ENCODE measurements at places on chromosomes 5 and 9.

DNA sequence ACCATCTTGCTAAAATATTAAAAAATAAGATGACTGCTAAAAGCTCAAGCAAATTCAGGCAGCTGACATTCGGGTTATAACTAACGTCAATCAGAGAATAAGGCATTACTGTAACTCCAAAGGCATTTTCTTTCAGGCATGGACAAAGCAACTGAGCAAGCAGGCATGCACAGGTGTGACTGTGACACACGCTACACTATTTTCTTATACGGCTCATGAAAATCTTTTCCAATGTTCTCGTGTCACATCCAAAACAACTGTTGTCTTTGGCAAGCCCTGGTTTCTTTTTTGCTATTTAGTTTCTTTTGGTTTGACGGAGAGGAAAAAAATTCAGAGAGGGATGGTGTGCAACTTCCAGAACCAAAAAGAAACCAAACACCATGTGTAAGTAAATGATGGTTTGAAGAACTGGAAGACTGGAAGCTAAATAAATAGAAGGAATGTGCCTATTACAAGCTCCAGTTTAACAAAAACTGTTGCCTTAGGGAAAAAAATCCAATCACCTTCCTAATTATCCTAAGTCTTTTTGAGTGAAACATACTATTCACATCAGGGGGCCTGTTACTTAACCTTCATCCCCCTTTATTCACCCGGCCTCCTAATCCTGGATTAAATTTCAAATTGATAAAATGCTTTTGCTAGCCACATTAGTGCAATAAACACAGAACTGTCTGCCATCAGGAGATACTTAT, 277.6 kb downstream of the PSAT1 start:
- no peak for DNase-seq

- no peak for DNase-seq
Measured at GRCh38 chr9:2818804-2819121, 25.1 kb downstream of the PUM3 start.

DNA sequence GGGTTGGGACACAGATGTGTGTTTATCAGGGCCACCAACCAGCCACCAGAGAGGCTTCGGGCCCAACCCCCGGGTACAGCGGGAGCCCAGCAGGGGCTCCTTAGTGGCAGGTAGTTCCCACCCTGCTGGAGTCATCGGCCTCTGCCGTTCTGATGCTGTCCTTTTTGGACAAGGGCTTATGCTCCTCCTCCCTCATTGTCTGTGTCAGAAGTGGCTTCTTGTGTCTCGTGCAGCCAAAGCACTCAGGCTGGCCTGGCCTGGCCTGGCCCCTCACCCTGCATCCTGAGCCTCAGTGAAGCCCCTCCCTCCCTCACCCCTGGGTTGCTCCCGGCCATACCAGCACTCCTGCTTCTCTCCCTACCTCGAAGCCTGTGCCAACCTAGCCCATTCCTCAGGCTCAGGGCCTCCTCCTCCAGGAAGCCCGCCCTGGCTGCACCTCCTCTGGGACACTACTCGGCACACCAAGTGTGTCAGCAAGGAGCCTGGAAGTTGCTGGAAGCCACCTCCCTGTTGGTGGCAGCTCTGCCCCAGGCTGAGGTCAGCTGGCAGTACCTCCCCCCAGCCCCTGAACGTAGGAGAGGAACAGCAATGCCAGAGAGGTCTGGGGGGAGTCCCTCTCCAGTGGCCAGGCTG, 4.1 kb upstream of the UBAC1 start:
- no peak for DNase-seq

- no peak for DNase-seq
Measured at GRCh38 chr9:6641961-6642360, 3.6 kb downstream of the GLDC start.

GRCh38 chr5:178136990-178137389, 6.2 kb downstream of the RMND5B start:
- no peak for DNase-seq

GRCh38 chr5:43232943-43233833, 41.2 kb downstream of the NIM1K start:
- no peak for DNase-seq

- no peak for DNase-seq
Measured at GRCh38 chr5:154526231-154527226, 48.5 kb upstream of the HAND1 start.

- peak; percentile 44 for DNase-seq
Measured at GRCh38 chr9:92808726-92809451, 44.3 kb upstream of the BICD2 start.

DNA sequence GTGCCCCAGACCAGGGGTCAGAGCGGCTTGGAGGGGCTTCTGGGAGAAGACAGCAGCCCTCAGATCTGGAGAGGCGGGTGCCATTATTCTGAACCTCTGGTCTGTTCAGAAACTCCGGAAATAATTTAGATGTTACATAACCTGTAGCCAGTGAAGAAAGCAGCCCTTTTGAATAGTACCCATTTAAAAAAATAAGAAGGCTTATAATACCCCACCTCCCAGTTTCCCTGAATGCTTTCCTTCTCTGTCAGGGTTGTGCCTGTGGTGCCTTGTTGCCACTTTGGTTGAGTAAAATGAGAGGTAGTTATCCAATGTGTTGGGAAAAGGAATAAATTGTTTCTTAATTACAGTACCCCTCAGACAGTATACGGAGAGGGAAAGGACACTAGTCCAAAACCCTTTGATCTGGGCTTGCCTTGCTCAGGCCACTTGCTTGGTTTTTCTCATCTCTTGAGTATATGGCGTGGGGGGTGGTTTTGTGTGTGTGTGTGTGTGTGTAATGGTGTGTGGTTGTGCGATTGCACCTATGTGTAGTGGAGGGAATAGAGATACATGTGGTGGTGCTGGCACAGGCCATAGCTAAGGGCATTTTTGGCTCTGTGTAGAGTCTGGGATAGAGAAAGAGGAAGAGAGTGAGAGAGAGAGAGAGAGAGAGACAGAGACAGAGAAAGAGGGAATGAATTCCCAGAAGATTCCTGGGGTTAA, 59.1 kb upstream of the TLR4 start:
- peak; percentile 11 for DNase-seq

- DNase-seq = no peak
Measured at GRCh38 chr5:73030995-73031394, 75.2 kb downstream of the FCHO2 start.

DNA sequence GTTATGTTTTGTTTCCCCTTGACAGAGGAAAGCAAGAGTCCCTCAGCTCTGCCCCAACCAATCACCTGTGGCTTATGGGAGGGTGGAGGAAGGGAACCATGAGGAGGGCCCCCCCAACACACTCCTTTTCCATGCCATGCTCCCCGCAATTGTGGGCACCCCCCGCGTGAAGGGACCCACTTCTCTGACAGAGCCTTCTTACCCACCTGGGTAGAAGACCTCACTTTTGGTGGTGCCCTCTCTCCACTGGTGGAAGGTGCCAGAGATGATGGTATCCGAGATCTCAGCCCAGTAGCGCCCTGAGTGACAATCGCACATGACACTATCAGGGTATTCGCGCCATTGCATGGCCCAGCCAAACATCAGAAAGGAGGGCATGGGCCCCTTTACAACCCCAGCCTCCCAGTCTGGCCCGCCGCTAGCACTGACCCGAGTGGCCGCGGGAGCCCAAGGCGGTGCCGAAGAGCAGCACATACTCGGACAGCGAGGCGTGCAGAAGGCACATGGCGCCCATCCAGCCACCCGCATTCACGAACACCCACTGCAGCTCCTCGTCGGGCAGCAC, 714 bp downstream of the SIGMAR1 start:
- peak; percentile 26 for DNase-seq

- DNase-seq = no peak
Measured at GRCh38 chr9:112655668-112656067, 62.2 kb downstream of the INIP start.

DNA sequence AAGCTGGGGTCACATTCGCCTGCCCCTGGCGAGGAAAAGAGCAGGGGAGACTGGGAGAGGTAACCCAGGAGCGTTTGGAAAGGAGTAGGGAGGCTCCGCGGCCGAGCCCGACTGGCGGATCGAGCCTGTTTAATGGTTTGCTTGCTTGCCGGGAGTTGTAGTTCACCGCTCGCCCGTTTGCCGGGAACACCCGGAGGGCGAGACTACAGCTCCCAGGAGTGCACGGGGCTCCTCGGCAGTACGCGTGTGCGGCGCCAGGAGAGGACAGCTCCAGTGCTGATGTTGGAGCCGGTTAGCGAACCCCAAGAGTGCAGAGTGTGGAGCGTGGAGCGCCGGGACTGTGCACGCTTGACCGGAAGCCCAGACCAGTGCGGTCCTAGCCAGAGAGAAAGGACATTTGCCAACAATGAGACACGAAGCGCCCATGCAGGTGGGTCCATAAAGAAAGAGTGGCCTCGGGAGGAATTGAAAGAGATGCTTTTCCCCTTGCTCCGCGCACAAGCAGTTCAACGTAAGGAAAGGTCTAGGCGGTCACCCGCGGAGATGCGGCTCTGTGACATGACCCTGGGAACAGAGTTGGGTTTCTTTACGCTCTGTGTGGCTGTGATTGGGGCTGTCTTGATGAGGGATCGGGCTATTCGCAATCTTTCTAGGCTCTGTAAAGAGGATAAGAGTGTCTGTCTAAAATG, at the start of gene RAB3C:
Gene RAB3C, plus strand, starts transcription at position 273 of the 689 bp plus-strand sequence. Its CDS starts 134 bp downstream, at position 407.
- peak; percentile 88 for DNase-seq

DNA sequence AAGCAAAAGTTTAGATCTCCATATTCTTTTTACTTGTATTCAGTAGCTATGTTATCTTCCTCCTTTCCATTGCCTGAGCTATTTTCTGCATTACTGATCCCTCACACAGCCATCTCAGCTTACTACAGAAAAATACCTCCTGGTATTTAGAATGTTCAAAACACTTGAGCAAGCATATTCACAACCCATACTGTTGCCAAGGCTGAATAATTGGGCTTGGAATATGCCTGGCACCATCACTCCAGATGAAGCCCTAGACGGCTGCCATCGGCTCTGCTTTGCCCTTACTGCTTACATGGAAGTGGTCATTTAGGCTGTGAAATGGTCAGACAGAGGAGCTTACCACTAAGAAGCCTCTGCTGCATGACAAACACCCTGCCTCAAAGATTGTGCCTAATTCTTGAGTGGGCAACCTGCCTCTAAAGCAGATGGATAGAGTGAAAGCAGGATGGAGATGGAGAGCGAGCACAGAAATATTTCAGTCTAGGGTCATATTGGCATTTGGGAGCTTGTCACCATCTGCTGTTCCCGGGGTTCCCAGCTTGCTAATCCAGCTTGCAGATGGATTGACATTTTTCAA, 92.5 kb upstream of the TAS2R1 start:
- no peak for DNase-seq

GRCh38 chr5:9329125-9329524, 216.8 kb downstream of the SEMA5A start:
- DNase-seq = no peak

- DNase-seq = no peak
Measured at GRCh38 chr9:116935149-116935897, 248.2 kb downstream of the TRIM32 start.

DNA sequence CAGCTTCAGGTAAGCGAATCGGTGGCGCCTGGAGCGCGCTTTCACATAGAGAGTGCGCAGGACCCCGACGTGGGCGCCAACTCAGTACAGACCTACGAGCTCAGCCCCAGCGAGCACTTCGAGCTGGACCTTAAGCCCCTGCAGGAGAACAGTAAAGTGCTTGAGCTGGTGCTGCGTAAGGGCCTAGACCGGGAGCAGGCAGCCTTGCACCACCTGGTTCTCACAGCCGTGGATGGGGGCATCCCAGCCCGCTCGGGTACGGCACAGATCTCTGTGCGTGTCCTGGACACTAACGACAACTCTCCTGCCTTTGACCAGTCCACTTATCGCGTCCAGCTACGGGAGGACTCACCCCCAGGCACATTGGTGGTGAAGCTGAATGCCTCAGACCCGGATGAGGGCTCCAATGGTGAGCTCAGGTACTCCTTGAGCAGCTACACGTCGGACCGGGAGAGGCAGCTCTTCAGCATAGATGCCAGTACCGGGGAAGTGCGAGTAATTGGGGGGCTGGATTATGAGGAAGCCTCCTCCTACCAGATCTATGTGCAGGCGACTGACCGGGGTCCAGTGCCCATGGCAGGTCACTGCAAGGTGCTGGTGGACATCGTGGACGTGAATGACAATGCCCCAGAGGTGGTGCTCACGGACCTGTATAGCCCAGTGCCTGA, 1.1 kb downstream of the PCDHAC2 start:
- DNase-seq = no peak

DNA sequence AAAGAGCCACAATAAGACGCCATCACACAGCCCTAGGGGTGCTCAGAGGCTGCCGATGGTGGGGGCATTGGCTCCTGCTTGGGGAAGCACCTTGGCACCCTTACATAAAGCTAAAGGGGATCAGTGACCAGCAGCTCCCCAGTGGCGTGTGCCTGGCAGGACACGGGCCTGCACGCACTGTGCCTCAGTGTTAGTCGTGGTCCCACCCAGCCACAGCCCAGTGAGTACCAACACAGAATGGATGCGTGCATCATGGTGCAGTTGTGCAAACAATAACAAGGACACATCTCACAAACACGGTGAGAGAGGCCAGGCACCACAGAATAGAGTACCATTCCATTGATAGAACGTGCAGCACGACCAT, 103.2 kb downstream of the WNK2 start:
- DNase-seq = no peak

- DNase-seq = peak; percentile 63
Measured at GRCh38 chr5:1294835-1295649, at the start of gene TERT. Gene TERT, minus strand, starts transcription at chr5:1295068. Its CDS starts 79 bp downstream, at chr5:1294989.

- no peak for DNase-seq
Measured at GRCh38 chr5:6660688-6661087, 27.4 kb downstream of the SRD5A1 start.

DNA sequence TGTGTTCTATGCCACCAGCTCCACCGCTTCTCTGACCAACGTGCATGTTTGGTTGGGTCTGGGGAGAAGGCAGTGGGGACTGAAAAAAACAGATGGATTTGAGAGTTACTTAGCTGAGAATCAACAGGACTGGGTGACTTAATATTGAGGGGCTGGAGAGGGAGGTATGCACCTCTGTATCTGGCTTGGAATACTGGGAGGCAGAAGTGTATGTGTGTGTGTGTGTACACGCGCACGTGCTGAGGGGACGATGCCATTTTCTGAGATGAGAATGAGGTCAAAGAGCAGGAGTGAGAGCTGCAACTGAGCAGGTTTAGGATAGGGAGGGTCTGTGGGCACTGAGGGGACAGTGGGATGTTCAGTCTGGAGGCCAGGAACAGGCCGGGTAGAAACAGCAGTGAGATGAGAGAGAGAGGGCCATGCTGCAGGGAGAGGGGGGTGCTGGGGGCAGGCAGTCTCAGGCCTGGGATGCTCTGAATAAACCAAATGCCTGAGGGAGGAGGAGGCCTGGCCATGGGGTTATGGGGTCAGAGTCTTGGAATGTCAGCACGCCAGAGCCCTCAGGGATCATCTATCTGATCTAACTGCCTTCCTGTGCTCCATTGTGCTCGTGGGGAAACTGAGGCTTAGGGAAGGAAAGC, 14.0 kb downstream of the PDGFRB start:
- no peak for DNase-seq

All from HL-60 (cell line).